ENCODE measurements at places on chromosomes 1 and 21.
A peak's percentile ranks its signal among the peaks of the same experiment; 100 is the strongest.

GRCh38 chr1:6614019-6614928 lies 743 bp downstream of the PHF13 start:
- peak overlapping the region; percentile 98 for H3K4me3 ChIP-seq
- H3K36me3 ChIP-seq = peaks cover 2% of the 10 kb centered on the region
- no peaks in the 10 kb centered on the region for H3K4me1 ChIP-seq
- DNase-seq = no peak
- H3K27ac ChIP-seq = peak overlapping the region; percentile 51

- H3K36me3 ChIP-seq = no peaks in the 10 kb centered on the region
- H3K4me1 ChIP-seq = peaks cover 11% of the 10 kb centered on the region
- H3K4me3 ChIP-seq = no peak within 1 kb of the TSS
- no peak for DNase-seq
Measured at GRCh38 chr1:204359474-204360255, at the start of gene PLEKHA6. TSS of gene PLEKHA6 (minus strand) at chr1:204359929. CDS start at chr1:204273727, 86,202 bp downstream.

- no peak overlapping the region for H3K4me3 ChIP-seq
- no peaks in the 10 kb centered on the region for H3K4me1 ChIP-seq
- no peak overlapping the region for H3K27ac ChIP-seq
- peaks cover 8% of the 10 kb centered on the region for H3K27me3 ChIP-seq
Measured at GRCh38 chr1:20486457-20487235, 636 bp upstream of the CAMK2N1 start.

GRCh38 chr1:62175568-62176179 lies 19.0 kb upstream of the L1TD1 start:
- H3K27me3 ChIP-seq = no peaks in the 10 kb centered on the region
- DNase-seq = no peak
- H3K4me1 ChIP-seq = no peaks in the 10 kb centered on the region
- H3K36me3 ChIP-seq = no peaks in the 10 kb centered on the region

- H3K27ac ChIP-seq = no peak overlapping the region
- no peaks in the 10 kb centered on the region for H3K27me3 ChIP-seq
- H3K36me3 ChIP-seq = no peaks in the 10 kb centered on the region
- H3K4me1 ChIP-seq = no peaks in the 10 kb centered on the region
- no peak for DNase-seq
- no peak overlapping the region for H3K4me3 ChIP-seq
Measured at GRCh38 chr21:26238646-26239045, 68.1 kb upstream of the APP start.

- no peak for DNase-seq
- no peak overlapping the region for H3K27ac ChIP-seq
- H3K36me3 ChIP-seq = no peaks in the 10 kb centered on the region
- no peak overlapping the region for H3K4me3 ChIP-seq
Measured at GRCh38 chr1:20458717-20459116, 27.3 kb downstream of the CAMK2N1 start.

DNA sequence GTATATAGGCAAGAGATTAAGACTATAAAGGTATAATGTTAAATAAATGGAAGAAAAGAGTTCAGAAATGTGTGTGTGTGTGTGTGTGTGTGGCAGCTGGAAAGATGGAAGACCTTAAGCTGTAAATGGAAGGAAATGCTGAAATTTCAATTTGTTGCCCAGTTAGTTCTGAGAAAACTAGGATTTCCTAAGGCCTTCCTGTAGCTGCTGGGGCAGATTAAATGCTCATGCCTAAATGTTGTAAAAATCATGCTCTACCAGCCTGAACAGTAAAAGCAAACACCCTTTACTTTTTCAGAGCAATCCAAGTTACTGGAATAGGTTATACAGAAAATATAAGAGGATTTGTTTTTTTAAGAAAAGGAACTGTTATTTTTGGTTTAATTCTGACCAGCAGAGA lies 8.3 kb downstream of the ADCY10 start:
- H3K4me3 ChIP-seq = no peak overlapping the region
- H3K4me1 ChIP-seq = no peaks in the 10 kb centered on the region
- no peak overlapping the region for H3K27ac ChIP-seq
- H3K36me3 ChIP-seq = no peaks in the 10 kb centered on the region
